ENCODE measurements at places on chromosomes 7 and 10.

DNA sequence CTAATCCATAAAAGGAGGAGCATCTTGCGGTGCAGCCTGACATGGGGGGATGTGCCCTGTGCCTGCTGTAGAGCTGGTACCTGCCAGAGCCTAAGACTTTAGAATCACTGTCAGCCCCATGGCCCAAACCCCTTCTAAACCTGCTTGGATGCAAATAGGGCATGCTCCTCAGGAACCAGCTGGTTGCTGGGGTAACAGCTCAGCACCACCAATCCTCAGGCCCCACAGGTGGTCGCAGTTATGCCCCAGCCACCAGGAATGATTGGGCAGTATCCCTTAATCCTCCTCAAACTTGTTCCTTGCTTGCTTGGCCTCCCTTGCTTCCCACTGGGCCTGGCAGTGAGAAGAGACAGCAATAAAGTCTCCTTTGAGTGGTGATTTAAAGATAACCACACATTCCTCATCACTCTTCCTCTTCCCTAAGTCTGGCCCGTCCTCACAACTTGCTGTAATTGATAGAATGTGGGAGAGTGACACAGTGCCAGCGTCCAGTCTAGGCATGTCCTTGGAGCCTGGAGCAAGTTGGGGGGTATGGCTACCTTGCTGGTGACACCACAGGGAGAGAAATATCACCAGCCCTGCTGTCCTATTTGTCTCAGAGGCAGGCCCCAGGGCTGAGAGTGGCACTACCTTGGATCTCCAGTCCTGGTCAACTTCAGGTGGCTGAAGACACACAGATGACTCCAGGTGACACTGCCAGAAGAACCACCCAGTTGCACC is 43.0 kb downstream of the VSTM4 start:
- no peak for DNase-seq

DNA sequence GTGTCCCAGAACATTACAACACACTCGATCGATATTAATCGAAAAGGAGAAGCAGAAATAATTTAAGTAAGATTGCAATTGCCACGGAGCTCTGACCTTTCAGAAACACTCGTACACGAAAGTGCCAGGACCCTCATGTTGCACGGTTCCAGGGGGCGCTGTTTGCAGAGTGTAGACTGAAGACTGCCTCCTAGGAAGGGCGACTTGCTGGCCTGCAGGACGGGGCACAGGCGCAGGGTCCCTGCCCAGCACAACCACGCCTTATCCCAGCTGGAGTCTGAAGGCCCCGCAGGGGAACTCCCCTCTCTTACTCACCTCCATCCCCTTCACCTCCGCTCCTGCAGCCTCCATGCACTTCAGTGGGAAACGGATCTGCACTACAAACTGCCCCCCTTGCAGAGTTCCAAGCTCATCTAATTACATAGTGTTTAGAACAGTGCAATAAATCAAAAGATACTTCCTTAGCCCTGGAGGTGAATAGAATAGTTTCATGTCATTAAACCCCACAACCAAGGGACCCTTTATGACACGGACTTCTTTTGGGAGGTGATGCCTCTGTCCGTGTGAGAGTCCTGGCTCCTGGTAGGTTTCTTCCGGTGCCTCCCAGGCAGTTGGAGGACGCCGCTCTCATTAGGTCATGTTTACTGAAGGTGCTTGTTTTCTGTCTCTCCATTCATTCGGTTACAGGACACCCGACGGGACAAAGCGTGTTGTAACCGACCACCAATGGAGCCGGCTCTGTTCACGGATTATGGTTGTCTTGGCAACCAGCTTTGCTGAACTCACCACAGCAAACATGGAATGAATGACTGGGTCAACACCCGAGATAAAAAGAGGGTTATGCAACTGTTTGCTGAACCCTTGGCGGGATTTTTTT is 262.2 kb downstream of the BAMBI start:
- no peak for DNase-seq

GRCh38 chr10:43683451-43684291 is 35.0 kb upstream of the ZNF32 start:
- peak; percentile 43 for DNase-seq

DNA sequence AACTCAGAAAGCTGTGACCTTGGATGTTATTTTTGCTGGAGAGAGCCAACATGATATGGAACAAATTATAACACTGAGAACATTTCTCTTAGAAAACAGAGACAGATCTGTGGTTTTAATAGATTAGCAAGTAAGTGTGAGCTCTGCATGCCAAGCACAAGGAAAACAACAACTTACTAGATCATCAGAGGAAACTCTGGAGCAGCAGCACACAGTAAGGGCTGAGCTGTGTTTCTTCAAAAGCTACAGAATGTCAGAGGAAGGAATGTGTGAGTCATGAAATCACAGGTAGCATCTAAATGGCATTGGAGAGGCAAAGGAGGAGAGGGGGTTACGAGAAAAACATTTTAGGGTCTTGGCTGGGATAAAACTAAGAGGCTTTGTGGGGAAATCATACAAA is 283.4 kb upstream of the FZD8 start:
- no peak for DNase-seq
